ENCODE measurements at places on chromosomes 16 and 17.

GRCh38 chr17:63639125-63639524, 16.9 kb downstream of the MAP3K3 start:
- DNase-seq: no peak

- no peak for DNase-seq
These were observed 15.9 kb upstream of the DOK4 start for GRCh38 chr16:57502048-57502775.

DNA sequence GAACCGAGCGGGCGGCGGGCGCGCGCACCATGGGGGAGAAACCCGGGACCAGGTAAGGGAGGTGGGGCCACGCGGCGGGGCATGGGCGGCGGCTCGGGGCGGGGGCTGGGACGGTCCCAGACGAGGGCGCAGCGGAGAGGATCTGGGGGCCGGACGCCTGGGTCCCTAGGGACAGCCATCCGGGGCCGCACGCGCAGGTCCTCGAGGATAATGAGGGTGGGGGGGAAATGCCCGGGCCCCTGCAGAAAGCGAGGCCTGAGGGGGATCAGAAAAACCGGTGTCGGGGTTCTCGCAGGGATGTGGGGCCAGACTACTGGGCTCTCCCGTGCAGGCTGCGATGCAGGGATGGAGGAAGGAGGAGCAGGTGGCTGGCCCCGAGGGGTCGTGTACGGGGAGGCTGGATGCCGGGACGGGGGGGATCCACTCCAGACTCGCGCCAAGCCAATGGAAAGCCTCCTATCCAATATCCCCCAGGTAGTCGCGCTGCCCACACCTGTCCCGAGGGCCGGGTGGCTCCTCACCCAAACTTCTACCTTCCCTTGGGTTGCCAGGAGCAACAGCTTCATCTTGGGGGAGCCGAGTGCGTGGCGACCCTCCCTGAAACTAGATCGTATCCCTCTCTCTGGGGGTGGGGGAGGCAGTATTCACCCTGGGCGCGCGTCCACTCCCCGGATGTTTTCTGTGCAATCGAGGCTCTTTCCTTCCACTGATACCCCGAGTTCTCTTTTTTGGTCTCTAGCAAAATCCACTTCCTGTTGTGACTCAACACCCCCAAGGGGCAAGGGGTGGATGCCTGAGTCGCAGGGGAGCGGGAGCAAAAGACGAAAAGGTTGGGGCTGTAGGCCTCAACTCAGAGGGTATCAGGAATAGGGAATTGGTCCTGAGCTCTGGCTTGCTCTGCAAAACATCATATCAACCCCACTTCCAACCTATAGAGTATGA, 532 bp downstream of the ARRB2 start:
- DNase-seq: peak; percentile 16

DNA sequence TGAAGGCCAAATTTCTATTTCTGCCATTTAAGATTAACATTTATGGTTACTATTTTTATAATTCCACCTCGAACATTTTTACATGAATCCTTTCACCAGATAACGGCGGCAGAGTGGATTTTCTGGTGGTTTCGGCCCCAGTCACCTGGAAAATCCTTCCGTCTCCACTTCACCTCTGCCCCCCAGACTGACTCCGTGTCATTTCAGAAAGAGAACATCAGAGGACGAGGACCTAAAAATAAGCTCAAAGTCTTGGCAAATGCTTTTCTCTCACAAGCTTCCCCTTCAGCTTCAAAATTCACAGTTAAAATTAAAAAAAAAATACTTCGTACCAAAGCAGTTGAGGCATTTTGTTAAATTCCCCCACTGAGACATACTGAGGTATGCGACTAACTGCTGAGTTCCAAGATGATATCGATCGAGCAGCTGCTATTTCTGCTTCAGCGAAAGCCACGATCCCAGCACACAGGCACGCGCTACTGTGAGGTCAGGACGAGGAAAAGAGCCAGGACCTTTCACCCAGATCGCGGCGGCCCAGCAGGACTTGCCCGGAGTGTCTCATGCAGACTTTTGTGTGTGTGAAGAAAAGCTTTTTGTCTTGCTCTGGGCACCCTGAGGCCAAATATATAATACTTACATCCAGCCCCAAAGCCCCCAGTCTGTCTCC, 36.8 kb downstream of the ASPA start:
- no peak for DNase-seq

GRCh38 chr16:80656711-80657150, 115.9 kb downstream of the DYNLRB2 start:
- no peak for DNase-seq

GRCh38 chr17:75664099-75664549, 2.8 kb downstream of the RECQL5 start:
- DNase-seq: no peak

All from stimulated activated CD4-positive, alpha-beta T cell treated with anti-CD3 and anti-CD28 coated beads, Interleukin-1b, Interleukin-23, amount 100 ng/mL, for 1 hour (primary cell).